HL-60 (cell line): ENCODE measurements at places on chromosomes 6 and 20.
A peak's percentile ranks its signal among the peaks of the same experiment; 100 is the strongest.

- DNase-seq, result no peak
Observed at GRCh38 chr6:52231406-52232127, 12.7 kb downstream of the IL17F start.

DNA sequence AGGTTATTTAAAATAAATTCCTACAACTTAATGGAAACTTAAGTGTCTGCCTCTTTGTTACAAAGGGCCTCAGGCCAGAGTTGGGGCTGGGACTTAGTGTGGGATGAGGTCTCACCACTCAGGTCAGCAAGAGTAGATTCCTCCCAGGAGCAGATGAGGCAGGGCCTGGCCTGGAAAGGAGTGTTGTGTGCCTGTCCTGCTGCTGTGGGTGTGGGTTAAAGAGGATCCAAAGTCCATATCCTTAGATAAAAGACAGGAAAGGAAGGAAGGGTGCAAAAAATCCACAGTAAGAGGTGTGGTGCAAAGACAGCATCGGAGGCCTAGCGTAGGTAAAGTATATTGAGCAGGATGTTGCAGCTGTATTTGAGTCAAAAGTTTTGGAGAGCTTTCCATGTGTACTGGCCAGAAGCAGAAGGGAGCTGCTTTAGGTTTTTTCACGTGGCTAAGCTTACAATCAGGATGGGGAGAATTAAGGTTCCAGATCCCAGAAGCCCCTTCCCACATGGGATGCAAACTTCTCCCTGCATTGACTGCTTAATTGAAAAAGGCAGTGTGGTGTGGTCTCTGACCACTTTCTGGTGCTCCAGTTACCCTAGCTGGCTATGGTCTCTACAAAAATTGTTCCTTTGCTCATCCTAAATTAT is 12.8 kb upstream of the PLCG1 start:
- no peak for DNase-seq

DNA sequence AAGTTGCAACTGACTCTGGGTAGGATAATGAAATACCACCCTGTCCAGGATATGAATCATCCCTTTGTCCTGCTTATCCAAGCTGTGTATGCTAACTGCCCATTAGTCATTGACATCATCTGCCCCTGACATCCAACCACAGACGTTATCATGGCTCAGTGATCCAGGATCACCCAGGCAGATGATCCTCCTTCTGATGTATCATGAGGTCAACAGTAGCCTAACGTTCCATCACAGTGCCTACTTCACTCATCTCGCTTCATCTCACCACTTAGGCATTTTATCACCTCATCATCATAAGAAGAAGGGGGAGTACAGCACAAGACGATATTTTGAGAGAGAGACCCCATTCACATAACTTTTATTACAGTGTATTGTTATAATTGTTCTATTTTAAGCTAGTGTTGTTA is 13.4 kb upstream of the BTN3A2 start:
- no peak for DNase-seq

- DNase-seq, result no peak
Observed at GRCh38 chr20:7294816-7295360, 527.4 kb downstream of the BMP2 start.

- DNase-seq, result peak; percentile 81
Observed at GRCh38 chr20:53899351-53900167, 170.8 kb downstream of the BCAS1 start.

DNA sequence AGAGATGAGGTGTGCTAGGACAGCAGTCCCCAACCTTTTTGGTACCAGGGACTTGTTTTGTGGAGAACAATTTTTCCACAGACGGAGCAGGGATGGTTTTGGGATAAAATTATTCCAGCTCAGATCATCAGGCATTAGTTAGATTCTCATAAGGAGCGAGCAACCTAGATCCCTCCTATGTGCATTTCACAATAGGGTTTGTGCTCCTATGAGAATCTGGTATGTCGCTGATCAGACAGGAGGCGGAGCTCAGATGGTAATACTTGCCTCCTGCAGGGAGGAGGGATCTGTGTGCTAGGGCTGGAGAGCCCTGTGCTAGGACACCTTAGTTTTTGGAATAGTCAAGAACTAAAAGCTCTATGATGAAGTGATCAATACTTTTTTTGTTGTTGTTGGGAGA is 2.5 kb downstream of the SMIM13 start:
- peak; percentile 42 for DNase-seq
